ENCODE measurements at places on chromosomes 12 and 14.

- no peak for DNase-seq
These were observed 5.0 kb upstream of the TINF2 start for GRCh38 chr14:24247422-24247821.

- no peak for DNase-seq
These were observed 47.8 kb upstream of the OR5AU1 start for GRCh38 chr14:21203470-21204166.

- DNase-seq, result no peak
These were observed 76.1 kb downstream of the ALG10B start for GRCh38 chr12:38392554-38393144.

GRCh38 chr12:66275040-66275439, 27.3 kb upstream of the HELB start:
- no peak for DNase-seq

DNA sequence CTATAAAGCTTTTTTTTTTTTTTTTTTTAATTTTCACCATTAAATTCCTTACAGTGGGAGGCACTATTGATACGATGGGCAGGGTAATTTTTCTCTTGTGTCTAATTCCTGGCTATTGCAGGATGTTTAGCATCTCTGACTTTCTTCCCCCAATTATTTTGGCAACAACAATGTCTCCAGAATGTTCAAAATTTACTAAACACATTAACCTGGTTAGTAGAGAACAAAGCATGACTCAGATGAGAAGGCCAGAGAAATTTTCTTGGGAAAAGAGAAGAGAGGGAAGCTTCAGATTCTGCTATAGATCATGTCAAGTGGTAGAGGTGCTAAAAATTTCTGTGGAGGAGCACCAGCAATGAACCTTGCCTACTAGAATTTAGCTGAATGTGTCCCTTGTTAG, 171.5 kb upstream of the PRICKLE1 start:
- no peak for DNase-seq

- DNase-seq, result no peak
These were observed 21.2 kb upstream of the RNASE12 start for GRCh38 chr14:20612403-20612802.

GRCh38 chr12:25906651-25907340, 51.7 kb upstream of the RASSF8 start:
- DNase-seq, result no peak

DNA sequence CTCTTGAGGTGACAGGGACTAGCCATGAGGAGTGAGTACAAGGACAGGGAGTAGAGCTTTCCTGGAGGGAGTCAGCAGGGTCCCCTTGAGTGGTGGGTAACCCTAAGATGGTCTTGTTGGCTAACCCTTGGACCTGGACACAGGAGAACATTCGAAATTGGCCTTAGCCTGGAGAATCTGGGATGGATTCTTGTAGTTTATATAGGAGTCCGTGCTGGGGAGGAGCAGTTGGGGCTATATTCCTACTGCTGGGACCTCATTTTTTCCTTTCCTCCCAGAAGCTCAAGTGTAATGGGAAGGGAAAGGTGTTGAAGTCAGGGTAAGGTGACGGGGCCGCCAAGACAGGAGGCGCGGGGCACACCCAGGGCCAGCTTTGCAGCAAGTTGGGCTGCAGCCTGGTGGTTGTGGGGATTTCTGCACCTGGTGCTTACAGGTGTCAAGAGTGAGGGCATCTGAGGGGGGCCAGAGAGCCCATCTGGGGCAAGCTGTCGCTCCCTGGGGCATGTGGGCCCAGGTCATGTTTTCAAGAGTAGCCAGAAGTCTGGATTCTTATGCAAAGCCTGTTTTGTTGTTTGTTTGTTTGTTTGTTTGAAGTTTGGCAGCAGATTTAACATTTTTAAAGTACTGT, 5.1 kb downstream of the BCL7A start:
- DNase-seq, result no peak

DNA sequence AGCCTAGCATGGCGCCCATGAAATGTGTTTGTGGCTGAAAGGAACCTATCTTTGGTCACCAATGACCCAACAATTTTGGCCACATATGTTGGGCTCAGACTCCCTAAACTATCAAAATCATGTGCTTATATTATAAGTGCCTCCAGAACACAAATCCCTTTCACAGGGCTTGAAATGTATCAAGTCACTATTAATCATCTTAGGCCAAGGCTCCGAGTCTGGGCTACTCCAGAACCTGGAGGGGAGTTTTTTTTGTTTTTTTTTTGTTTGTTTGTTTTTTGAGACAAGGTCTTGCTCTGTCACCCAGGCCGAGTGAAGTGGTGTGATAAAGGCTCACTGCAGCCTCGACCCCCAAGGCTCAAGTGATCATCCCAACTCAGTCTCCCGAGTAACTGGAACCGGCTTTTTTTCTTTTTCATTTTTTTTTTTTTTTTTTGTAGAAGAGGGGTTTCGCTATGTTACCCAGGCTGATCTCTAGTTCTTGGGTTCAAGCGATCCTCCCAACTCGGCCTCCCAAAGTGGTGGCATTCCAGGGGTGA, 989 bp upstream of the DRAM1 start:
- no peak for DNase-seq

DNA sequence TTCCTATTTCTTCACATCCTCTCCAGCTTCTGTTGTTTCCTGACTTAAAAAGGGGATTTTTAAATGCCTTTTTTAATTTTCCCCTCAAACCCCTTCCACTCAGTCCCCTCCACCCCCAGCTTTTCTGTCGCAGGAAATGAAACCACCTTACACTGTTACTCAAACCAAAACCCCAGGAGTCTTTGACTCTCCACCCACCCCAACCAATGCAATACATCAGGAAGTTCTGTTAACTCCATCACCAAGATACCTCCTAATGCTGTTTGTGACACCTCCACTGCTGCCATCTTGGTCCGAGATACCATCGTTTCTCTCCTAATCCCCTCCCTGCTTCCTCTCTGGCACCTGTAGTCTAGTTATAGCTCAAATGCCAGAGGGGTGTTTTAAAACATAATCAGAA, 25.4 kb upstream of the CPM start:
- DNase-seq, result no peak

DNA sequence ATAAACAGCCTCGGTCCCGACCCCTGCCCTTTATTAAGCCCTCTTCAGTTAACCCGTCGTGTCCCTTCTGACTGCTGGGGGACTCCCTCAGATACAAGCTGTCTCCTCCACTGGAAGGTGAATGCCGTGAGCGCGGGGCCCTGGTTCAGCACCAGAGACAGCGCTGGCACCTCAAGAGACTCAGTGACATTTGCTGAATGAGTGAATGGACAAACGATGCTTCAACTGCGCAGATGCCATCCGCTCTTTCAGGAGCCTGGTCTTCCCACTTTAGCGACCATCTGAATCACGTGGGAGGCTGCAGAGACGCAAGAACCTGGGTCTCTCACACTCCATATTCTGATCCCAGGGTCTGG, 92.6 kb upstream of the SFSWAP start:
- no peak for DNase-seq
